ENCODE measurements at places on chromosomes 2 and 18. TPM values are rescaled to one million over a fixed set of nuclear protein-coding genes. Genes with fewer than 3 reads are reported as not detected.
A peak's percentile ranks its signal among the peaks of the same experiment; 100 is the strongest.

- DNase-seq: no peak
- no peak overlapping the region for H3K4me3 ChIP-seq
- H3K27ac ChIP-seq: no peak overlapping the region
- H3K4me1 ChIP-seq: no peaks in the 10 kb centered on the region
- no peaks in the 10 kb centered on the region for H3K27me3 ChIP-seq
Observed at GRCh38 chr18:63683152-63683551, 19.6 kb upstream of the SERPINB11 start.

DNA sequence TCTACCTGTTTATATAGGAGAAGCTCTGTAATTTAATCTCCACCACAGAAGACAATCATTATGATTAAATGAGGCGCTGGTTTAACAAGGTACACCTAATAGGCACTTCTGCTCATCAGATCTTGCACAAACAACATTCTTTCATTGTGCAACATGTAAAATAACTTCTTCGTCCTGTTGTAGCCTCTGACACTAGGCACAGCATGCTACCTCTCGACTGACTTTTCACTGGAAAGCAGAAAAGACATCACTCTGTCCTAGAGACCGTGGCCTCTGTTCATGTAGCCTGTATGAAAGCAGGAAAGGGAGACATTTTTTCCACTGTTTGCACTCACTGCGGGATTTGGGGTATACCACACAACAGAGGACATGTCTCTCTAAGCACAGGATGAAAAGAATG lies 316.5 kb downstream of the IRS1 start:
- H3K27me3 ChIP-seq: peaks cover 22% of the 10 kb centered on the region
- no peak overlapping the region for H3K27ac ChIP-seq
- DNase-seq: no peak
- H3K4me1 ChIP-seq: no peaks in the 10 kb centered on the region
- H3K36me3 ChIP-seq: no peaks in the 10 kb centered on the region

GRCh38 chr2:222883420-222883819 lies 22.6 kb downstream of the ACSL3 start:
- no peak overlapping the region for H3K4me3 ChIP-seq
- H3K36me3 ChIP-seq: no peaks in the 10 kb centered on the region
- H3K27ac ChIP-seq: no peak overlapping the region
- no peaks in the 10 kb centered on the region for H3K27me3 ChIP-seq
- DNase-seq: no peak

GRCh38 chr2:238263204-238264071 lies 23.6 kb upstream of the HES6 start:
- peaks cover 21% of the 10 kb centered on the region for H3K36me3 ChIP-seq
- H3K27ac ChIP-seq: peak overlapping the region; percentile 43
- H3K27me3 ChIP-seq: no peaks in the 10 kb centered on the region
- H3K4me3 ChIP-seq: no peak overlapping the region
- H3K4me1 ChIP-seq: peaks cover 7% of the 10 kb centered on the region

Gene PSMD14
- total RNA-seq: 113 TPM
